ENCODE measurements at places on chromosomes 12 and 14. TPM values are rescaled to one million over a fixed set of nuclear protein-coding genes. Genes with fewer than 3 reads are reported as not detected.

VDR gene
- 2.7 TPM for total RNA-seq

PHC1 gene
- 85.9 TPM for total RNA-seq

ANKRD13A gene
- 45.1 TPM for total RNA-seq

CCDC196 gene
- total RNA-seq, result not detected

CATSPERB gene
- 0.99 TPM for total RNA-seq

OR6C6 gene
- total RNA-seq, result not detected

HOXC12 gene
- not detected for total RNA-seq

SLC6A12 gene
- 15.2 TPM for total RNA-seq

LRRK2 gene
- 42.7 TPM for total RNA-seq

SYCP3 gene
- total RNA-seq, result 0.12 TPM

KRT78 gene
- not detected for total RNA-seq

HCFC2 gene
- total RNA-seq, result 21.9 TPM

FGF6 gene
- total RNA-seq, result 1.3 TPM

KRT6C gene
- not detected for total RNA-seq

TNFAIP2 gene
- 49.8 TPM for total RNA-seq

EXOC3L4 gene
- total RNA-seq, result 6.6 TPM

SYNDIG1L gene
- total RNA-seq, result 0.06 TPM

CPNE8 gene
- total RNA-seq, result 11.2 TPM

SERPINA10 gene
- total RNA-seq, result 0.06 TPM

FAIM2 gene
- 2.7 TPM for total RNA-seq

SLCO1C1 gene
- 0.99 TPM for total RNA-seq

FAM181A gene
- total RNA-seq, result not detected
